IMR-90 (cell line): ENCODE measurements at places on chromosomes 16 and 17.

GRCh38 chr17:45646288-45646988, 137.7 kb upstream of the CRHR1 start:
- DNase-seq: no peak
- H3K27ac ChIP-seq: no peak overlapping the region
- peaks cover 31% of the 10 kb centered on the region for H3K27me3 ChIP-seq
- no peak overlapping the region for H3K4me3 ChIP-seq
- H3K4me1 ChIP-seq: no peaks in the 10 kb centered on the region
- H3K36me3 ChIP-seq: no peaks in the 10 kb centered on the region

DNA sequence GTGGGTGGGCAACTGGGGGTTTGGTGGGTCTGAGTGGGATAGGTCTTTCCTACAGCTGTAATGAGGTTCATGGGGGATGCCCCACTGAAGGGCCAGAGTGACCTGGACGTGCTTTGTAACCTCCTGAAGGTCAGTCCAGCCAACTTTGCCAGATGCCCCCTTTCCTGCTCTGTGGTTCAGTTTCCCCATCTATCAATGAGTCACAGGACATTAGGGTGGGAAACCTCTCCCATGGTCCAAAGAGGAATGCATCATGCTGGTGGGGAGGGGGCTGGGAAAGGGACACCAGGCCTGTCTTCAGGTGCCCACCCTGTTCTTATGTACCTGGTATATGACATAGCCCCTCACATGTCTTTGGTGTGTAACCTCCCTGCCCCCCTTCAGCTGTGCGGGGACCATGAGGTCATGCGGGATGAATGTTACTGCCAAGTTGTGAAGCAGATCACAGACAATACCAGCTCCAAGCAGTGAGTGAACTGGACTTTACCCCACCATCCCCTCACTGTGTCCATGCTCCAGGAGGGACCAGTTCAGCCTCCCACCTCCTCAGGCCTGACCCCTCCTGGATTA, 24.0 kb upstream of the ALKBH5 start:
- no peaks in the 10 kb centered on the region; the same call in 1 of the 2 replicates for H3K27me3 ChIP-seq
- H3K36me3 ChIP-seq: no peaks in the 10 kb centered on the region
- DNase-seq: peak; percentile 20

DNA sequence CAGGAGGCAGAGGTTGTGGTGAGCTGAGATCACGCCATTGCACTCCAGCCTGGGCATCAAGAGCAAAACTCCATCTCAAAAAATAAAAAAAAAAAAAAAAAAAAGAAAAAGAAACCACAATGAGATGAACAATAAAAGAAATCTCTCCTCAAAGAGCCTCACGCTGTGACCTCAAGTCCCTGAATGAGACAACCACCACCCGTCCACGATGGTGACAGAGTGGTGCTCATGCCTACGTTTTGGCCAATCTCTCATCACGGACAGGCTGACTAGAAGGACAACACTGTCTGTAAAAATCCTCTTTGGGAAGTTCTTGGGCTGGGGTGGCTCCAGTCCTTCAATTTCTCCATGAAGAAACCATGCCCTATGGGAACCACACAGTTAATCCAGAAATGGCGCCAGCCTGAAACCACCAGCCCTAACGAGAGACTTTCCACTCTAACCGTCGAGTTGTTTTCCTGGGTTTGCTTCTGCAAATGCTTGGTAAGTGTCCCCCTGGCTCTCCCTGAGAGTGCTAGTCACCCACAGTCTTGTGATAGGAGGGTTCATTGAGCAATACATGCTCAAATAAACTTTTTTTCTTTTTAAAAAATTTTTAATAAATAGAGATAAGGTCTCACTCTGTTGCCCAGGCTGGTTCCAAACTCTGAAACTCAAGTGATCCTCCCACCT, 15.0 kb upstream of the PRSS27 start:
- no peak overlapping the region for H3K4me3 ChIP-seq
- H3K27ac ChIP-seq: no peak overlapping the region

DNA sequence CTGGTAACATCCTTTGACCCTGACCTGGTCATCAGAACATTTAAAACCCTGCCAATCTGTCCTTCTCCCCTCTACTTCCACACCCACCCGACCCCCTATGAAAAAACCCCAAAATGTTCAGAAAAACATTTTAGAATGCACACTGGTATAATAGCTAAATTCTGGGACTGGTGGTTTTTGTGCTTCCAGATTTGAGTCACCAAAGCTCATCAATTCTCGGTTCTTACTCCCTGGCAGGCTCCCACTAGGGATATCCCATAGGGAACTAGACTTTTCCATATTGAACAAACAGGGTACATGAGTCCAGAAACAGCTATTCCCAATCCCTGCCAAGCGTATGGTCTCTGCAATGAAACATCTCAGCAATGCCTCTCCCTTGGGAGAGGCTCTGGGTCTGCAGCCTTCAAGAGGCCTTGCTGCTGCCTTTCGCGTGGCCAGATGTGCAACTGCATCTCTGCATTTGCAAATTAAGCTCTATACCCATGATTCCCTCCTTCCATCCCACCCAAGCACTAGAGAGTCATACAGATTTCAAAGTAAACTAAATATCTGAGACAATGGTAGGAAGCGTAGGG, 67.7 kb downstream of the SMG6 start:
- no peak overlapping the region for H3K27ac ChIP-seq
- no peaks in the 10 kb centered on the region for H3K36me3 ChIP-seq
- peaks cover 40% of the 10 kb centered on the region for H3K4me1 ChIP-seq
- H3K27me3 ChIP-seq: no peaks in the 10 kb centered on the region
- no peak for DNase-seq
- H3K4me3 ChIP-seq: no peak overlapping the region

DNA sequence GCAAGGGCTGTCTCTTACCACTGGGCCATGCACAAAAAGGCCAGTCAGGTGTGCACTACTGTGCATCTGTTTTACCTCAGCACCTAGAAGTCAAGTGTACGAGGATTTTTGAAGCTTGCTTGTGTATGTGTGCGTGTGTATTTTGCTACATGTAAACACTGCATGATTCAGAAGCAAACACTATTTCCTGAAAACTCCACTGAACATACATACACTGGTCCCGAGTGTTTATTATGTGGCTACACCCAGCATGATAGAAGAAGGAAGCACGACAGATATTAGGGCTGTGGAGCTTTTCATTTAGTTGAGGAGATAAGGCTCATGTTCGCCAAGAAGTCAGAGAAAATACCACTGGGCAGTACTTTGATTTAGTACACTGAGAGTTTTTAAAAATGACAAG, 89.2 kb downstream of the ZZEF1 start:
- no peaks in the 10 kb centered on the region for H3K4me1 ChIP-seq
- no peaks in the 10 kb centered on the region for H3K27me3 ChIP-seq
- peaks cover 65% of the 10 kb centered on the region for H3K36me3 ChIP-seq
- no peak overlapping the region for H3K27ac ChIP-seq
- no peak for DNase-seq

DNA sequence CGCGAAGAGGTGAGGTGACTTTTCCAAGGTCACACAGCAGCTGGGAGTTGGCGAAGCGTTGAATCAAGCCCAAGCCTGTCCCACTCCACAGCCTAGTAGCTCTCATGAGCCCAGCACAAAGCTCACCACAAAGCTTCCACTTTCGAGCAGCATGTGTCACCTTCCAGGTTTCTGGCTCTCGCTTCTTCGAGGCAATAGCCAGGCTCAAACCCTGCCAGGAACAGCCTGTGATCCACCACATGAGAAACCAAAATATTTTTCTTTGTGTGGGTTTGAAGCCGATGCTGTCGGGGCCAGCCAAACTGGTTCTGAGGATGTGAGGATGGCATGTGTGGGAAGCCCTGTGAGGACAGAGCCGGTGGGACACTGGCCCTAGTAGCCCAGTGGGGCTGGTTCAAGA, 68.1 kb downstream of the COG7 start:
- peaks cover 13% of the 10 kb centered on the region for H3K36me3 ChIP-seq
- no peaks in the 10 kb centered on the region; the same call in 1 of the 2 replicates for H3K27me3 ChIP-seq
- DNase-seq: no peak
- no peak overlapping the region for H3K27ac ChIP-seq
- no peaks in the 10 kb centered on the region for H3K4me1 ChIP-seq
- H3K4me3 ChIP-seq: no peak overlapping the region

- H3K27ac ChIP-seq: no peak overlapping the region
- peaks cover under 1% of the 10 kb centered on the region; the same call in 1 of the 2 replicates for H3K4me1 ChIP-seq
- H3K4me3 ChIP-seq: no peak overlapping the region
- H3K36me3 ChIP-seq: no peaks in the 10 kb centered on the region
- peaks cover 69% of the 10 kb centered on the region for H3K27me3 ChIP-seq
These were observed 6.3 kb downstream of the CRHR1 start for GRCh38 chr17:45790296-45790922.

DNA sequence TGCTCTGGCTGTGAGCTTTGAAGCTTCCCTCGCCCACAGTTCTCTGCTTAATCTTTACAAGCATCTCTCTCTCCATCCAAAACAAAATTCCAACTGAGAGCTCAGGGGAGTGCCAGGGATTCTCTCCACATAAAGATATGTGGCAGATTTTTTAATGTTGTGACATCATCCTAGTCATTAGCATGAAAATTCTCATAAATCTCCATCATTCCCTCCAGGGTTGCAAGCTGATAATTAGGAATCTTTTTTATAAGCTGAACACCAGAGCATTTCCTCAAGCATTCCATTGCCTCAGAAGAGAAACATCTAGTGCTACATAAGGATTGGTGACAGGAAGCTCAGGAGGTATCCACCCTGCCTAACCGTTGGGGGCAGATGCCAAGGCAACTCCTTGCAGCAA, 82.4 kb upstream of the DNAH9 start:
- no peak overlapping the region for H3K4me3 ChIP-seq
- DNase-seq: no peak
- no peaks in the 10 kb centered on the region for H3K4me1 ChIP-seq

DNA sequence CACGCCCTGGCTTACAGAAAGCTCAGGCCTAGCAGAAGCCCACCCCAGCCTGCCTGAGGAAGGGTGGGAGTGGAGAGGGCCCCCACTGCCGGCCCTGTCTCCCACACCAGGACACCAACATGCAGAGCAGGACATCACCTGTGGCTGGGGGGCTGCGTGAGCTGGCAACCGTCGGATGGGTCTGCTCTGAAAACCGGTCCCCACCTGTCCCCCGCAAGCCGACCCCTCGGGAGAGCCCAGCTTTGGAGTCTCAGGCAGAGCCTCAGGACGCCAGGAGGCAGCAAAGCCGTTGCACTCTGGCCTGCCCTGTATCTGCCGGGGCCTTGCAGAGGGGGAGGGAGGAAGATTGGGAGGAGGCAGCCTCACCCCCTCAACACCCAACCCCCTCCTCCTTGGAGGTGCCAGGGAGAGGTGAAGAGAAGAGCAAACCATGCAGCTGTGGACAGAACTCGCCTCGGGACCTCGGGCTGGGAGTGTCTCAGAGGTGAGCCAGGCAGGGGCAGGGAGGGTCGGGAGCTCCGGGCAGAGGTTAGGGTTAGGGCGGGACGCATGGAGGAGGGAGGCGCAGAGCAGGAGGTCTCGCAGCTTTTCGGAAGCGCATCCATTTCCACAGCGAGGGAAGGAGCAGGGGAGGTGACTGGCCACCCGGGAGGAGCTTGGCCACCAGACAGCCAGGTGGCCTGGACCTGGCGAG, 30.4 kb upstream of the ZC3H18 start:
- no peak overlapping the region for H3K27ac ChIP-seq
- DNase-seq: no peak
- H3K27me3 ChIP-seq: peaks cover 34% of the 10 kb centered on the region

DNA sequence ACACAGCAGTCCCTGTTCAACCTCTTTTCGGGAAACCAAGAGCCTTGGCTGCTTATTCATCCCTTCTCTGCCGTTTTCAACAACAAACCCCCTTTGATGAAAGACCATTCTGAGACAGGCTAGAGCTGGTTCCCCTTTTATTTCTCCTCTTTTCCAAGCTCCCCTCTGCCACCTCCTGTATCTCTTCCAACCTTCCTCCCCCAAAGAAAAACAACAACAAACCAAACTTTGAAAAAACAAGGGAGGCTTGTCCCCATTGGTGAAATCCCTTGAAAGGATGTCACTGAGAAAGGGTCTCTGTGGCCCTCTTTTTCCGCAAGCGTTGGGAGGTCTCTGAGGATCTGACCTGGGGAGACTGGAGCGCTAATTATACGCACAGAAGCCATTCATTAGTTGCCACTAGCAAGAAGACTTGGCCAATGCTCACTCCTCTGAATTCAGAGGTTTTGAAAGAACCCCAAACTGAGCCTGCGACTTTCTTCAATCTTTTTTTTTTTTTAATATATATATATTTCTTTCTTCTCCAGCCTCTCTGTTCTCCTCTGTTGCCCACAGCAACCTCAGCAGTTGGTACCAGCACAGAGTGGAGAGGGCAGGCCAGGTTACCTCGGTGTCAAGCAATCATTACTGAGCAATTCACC, 101.4 kb downstream of the PITPNC1 start:
- no peaks in the 10 kb centered on the region for H3K36me3 ChIP-seq
- H3K4me3 ChIP-seq: no peak overlapping the region
- no peak overlapping the region for H3K27ac ChIP-seq
- H3K27me3 ChIP-seq: no peaks in the 10 kb centered on the region

DNA sequence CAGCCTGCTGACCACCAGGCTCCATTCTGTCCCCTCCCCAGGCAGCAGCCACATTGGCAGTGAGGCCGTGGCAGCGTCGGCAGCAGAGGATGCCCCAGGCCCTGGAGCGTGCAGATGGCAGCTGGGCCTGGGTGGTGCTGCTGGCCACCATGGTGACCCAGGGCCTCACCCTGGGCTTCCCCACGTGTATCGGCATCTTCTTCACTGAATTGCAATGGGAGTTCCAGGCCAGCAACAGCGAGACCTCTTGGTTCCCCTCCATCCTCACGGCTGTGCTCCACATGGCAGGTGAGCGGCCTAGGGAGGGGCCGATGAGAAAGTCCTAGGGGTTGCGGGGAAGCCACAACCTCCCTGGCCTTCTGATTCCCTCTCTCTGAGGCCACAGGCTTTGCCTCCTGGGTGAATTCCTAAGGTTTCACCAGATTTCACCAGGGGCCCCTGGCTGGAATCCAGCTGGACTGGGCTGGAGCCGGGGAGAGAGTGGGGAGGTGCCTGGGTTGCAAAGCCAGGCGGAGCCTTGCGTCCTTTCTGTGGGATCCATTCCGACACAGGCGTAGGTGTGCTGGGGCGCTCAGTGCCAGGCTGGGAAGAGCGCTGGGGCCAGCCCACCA, 5.9 kb downstream of the SLC16A5 start:
- H3K4me3 ChIP-seq: no peak overlapping the region
- DNase-seq: no peak
- peaks cover 3% of the 10 kb centered on the region; the same call in 1 of the 2 replicates for H3K36me3 ChIP-seq
- no peak overlapping the region for H3K27ac ChIP-seq

DNA sequence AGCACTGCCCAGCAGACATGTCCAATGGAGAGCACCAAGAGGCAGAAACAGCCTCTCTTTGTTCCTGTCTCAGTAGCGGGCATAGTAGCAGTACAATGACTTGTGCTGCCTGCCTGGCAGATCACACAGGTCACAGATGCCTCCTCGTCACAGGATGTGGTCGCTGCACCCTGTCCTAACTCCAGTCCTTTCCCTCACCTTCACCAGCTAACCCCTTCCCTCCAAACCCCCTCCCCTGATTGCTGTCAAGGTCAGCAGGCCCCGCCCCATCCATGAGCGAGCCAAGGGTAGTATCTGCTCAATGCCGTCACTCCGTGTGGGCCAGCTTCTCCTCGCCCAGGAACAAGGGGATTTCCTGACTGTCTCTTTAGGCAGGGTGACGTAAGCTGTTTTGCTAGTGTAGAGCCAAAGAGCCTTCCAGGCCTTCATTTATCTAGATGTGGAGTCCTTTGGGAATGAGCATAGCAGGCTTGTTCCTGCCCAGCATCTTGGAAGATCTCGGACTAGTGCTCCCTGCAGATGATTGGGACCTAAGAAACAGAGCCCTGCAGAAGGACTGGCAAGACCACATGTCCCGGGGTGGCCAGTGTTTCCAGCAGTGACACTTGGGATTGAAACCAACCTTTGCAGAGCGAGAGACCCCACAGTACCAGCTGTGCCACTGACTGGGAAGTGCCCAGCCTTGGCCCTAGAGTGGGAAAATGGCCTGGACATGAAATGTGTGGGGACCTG, 75.9 kb upstream of the TNRC6C start:
- no peak overlapping the region for H3K4me3 ChIP-seq
- no peak overlapping the region for H3K27ac ChIP-seq
- peaks cover 35% of the 10 kb centered on the region; the same call in 1 of the 2 replicates for H3K27me3 ChIP-seq
- no peaks in the 10 kb centered on the region for H3K4me1 ChIP-seq
- peak; percentile 61 for DNase-seq
